Stimulated activated CD4-positive, alpha-beta T cell treated with anti-CD3 and anti-CD28 coated beads, Interleukin-1b, Interleukin-23, amount 100 ng/mL, for 4 hours (primary cell): ENCODE measurements at places on chromosomes 4 and X.

DNA sequence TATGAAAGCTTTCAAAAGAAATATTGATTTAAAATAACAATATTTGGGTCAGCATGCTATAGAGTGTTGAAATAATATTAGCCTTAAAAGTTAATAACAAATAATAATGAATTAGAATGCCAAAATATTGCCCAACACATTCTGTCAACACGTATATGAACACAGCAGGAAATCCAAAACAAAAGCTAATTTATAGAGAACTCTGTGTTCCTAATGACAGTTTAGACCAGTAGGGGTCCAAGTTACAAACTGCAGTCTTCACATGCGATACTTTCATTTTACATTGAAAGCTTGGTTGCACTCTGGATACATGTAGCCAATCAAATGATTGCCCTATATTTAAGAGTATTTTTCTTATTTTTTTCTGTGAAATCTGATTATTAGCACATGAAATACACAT lies 274.4 kb downstream of the DCTD start:
- DNase-seq: no peak

- no peak for DNase-seq
These were observed 226.7 kb upstream of the CENPE start for GRCh38 chr4:103424853-103425252.

- no peak for DNase-seq
These were observed 34.7 kb downstream of the CCKAR start for GRCh38 chr4:26455571-26455970.

- DNase-seq: no peak
These were observed 72.8 kb downstream of the SMIM20 start for GRCh38 chr4:25986807-25987206.

GRCh38 chrX:16897445-16897844 lies 27.3 kb upstream of the RBBP7 start:
- DNase-seq: no peak

DNA sequence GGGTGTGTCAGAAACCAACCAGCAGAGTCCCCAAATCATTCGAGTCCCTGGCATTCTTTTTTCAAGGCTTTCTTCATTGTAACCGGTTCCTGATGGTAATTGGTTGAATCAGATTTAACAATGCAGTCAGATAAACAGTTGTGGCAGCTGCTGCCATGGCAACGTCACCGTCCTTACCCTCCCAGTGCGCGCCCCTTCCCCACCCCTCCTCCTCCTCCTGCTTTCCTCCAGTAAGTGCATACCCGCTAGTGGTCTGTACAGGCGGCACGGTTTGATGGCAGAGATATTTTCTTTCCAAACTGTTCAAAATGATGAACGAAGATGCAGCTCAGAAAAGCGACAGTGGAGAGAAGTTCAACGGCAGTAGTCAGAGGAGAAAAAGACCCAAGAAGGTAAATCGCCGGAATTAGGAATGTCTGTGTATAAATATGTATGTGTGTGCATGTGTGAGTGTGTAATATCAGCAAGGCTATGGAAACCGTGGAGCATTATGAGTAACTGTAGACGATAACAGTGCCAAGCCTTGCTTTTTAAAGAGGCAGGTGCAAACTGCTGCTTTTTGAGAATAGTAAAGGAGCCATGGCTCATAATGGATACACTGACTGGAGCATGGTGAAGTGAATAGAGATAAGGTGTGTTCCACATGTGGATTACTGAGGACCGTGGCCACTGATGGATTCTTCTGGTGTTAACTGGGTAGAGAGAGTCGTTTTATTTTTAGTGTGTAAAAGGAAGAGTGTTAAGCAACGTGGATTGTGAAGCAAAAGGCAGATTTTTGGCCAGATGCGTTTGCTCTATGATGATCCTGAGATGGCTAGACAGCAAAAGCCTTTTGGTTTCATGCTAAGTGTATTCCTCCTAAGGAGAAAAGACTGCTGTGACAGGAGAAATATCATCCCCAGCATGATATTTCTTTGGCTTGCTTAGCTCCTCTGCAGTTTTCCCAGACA lies at the start of gene ANK2:
TSS of gene ANK2 (plus strand) at position 233 of the 950 bp plus-strand sequence. CDS start at position 309, 76 bp downstream.
- DNase-seq: no peak
